NCI-H774 (cell line): ENCODE measurements at places on chromosomes 4 and X.

GRCh38 chr4:173275150-173275549, 59.0 kb downstream of the HMGB2 start:
- no peak for DNase-seq

GRCh38 chrX:136711147-136711546, 63.2 kb downstream of the CD40LG start:
- no peak for DNase-seq

GRCh38 chr4:96173756-96174155, 333.9 kb downstream of the PDHA2 start:
- DNase-seq, result no peak

DNA sequence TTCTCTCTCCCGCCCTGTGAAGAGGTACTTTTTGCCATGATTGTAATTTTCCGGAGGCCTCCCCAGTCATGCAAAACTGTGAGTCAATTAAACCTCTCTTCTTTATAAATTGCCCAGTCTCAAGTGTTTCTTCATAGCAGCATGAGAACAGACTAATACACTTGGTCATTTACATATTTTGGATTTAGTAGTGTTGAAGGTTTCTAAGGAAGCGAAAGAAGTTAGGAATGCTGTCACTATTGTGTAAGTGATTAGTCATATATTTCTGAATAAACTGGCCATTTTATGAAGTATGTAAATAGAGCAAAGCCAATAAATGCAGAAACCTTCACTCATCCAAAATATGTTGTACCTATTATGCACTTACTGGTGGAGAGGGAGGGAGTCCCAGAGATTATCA, 34.4 kb upstream of the GK2 start:
- no peak for DNase-seq

- DNase-seq, result no peak
Measured at GRCh38 chr4:120011725-120012124, 54.9 kb downstream of the MAD2L1 start.

- DNase-seq, result no peak
Measured at GRCh38 chr4:75644095-75644494, 13.8 kb upstream of the CDKL2 start.

DNA sequence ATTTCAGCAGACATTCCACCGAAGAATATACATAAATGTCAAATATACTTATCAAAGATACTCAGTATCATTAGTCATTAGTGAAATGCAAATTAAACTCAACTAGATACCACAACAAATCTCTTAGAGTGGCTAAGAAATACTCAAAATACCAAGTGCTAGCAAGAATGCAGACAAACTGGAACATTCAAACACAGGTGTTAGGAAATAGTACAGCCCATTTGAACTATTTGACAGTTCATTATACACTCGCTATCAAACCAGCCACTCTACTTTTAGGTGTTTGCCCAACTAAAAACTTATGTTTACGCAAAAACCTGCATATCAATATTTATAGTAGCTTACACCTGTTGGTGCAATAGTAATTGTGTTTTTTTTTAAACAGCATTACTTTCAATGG, 8.8 kb downstream of the ADAM29 start:
- no peak for DNase-seq

GRCh38 chrX:50327235-50327634, 122.7 kb downstream of the CCNB3 start:
- no peak for DNase-seq

DNA sequence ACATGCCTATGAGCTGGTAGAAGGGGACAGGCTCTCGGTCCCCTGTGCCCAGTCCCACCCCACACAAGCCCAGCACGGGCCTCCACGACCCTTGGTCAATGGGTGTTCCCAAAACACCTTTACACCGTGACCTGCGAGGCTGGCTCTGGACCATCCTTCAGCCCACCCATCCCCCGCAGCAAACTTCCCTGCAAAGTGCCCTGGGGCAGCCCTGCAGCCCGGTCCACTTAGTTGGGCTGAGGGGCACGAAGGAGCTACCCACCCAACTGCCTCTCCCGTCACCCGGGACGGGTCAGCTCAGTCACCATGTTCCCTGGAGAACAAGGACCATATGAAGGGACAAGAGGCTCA, 23.4 kb downstream of the WDR1 start:
- no peak for DNase-seq

- no peak for DNase-seq
Measured at GRCh38 chr4:155906554-155907247, 3.2 kb downstream of the TDO2 start.

GRCh38 chr4:128358913-128359279, 71.3 kb upstream of the PGRMC2 start:
- DNase-seq, result no peak

DNA sequence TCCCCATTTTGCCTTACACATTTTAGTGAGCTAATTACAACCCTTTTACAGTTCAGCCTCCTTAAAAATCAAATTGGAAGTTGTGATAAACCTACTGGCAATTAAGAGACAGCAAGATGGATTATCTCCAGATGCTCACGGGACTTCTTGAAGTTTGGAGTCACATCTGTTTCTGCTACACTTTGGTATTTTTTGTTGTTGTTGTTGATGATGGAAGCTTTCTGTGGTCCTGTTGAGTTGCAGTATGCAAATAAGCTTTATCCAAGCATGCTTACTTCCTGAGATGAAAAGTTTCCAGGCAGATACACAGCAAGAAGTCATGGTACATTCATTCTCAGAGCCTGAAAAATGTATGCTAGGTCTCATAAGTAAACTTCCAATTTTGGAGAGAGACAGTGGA, 670.0 kb upstream of the AMOT start:
- no peak for DNase-seq

GRCh38 chr4:173217727-173218126, 49.1 kb downstream of the GALNT7 start:
- no peak for DNase-seq

DNA sequence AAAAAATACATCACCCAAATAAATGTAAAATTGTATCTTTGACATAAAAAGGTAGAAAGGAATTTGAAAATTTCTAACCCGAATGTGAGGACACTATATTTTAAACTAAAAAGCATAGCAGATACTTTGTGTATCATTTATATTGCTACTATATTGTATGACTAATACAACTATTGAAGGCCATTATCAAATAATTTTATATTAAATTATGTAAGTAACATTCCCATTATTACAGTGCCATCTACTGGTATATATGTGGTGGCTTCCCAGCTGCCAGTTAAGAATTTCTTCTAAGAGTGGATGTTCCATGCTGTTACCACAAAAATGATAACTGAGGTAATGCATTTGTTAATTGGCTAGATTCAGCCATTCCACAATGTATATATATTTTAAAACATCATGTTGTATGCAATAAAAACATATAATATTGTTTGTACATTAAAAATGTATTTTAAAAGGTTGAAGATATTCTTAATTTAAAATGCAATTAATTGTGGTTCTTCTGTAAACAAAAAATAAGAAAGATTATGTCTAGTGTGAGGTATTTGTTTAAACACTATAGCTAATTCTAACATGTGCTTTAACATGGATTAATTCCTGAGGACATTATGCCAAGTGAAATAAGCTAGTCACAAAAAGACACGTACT, 65.3 kb downstream of the EGF start:
- DNase-seq, result no peak

- DNase-seq, result no peak
Measured at GRCh38 chr4:86055898-86056297, 304.0 kb downstream of the MAPK10 start.

- DNase-seq, result no peak
Measured at GRCh38 chr4:184950117-184950830, 68.0 kb upstream of the HELT start.

GRCh38 chr4:118869808-118870342, 18.8 kb upstream of the SYNPO2 start:
- DNase-seq, result no peak

GRCh38 chrX:12777670-12778069, 13.5 kb upstream of the PRPS2 start:
- no peak for DNase-seq

- DNase-seq, result no peak
Measured at GRCh38 chr4:175930471-175930870, 118.4 kb upstream of the GPM6A start.

DNA sequence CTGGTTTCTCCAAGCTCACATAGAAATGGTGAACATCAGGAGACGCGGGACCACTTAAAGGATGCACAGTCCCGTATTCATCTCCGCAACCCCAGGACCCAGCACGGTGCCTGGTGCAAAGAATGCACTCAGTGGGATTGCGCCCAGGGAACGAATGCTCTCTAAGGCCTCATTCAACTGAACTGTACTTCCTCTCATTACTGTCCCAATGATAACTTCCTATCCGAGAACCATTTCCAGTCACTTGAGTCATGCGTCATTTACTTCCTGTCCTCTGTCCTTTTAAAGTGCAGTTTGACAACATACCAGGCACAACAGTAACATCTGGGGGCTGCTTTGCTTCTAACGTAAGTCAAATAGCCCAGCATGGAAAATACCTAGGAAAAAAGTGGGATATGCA, 75.7 kb downstream of the RBM47 start:
- DNase-seq, result no peak

DNA sequence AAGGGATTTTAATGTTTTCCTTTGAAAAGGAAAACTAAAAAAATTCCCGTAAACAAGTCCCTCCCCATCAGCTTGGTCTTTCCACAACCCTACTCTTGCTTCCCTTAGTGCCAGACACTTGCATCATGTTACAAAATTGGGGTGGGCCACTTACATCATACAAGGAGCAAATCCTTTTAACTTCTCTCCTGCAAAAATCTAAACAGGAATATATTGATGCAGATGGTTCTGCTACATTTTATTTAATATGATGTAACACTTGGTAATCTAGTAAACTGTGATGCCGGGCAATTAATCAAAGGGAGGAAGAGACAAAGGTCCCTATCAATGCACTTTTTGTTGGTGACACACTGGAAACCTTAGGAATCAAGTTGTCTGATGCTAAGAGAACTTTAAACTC, 125.3 kb downstream of the UBE2K start:
- DNase-seq, result no peak

DNA sequence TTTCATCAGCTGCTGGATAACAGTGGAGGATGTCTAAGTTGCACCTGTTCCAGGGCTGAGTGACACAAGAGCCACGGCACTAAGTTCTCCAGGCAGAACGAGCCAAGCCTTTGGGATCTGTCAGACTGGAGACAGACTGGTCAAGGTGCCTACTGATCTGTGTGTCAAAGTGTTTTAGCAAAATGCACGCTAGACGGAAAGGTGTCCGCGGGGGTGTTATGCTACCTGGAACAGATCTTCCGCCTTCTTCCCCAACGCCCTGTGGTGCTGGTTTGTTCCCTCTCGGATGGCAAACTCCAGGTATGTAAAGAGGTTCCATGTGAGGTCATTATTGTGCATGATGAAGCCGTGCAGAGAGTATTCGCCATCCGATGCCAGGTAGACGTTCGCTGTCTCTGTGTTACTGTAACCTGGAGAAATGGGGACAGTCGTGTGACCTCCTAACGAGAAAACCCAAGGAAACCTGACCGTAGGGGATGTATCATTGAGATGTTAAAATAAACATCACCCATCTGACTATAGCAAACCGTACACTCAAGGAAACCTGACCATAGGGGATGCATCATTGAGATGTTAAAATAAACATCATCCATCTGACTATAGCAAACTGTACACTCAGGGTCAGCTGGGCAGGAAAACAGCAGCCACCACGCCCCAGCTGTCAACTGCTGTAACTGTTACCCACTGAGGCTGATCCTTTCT, 29.7 kb upstream of the SLC25A6 start:
- DNase-seq, result no peak

GRCh38 chr4:91359041-91360031, 944.4 kb upstream of the GRID2 start:
- DNase-seq, result no peak

- no peak for DNase-seq
Measured at GRCh38 chr4:52838729-52839586, 23.2 kb upstream of the RASL11B start.

GRCh38 chrX:16250296-16250695, 83.0 kb downstream of the MAGEB17 start:
- DNase-seq, result no peak
